ENCODE measurements at places on chromosomes 1 and 21.

DNA sequence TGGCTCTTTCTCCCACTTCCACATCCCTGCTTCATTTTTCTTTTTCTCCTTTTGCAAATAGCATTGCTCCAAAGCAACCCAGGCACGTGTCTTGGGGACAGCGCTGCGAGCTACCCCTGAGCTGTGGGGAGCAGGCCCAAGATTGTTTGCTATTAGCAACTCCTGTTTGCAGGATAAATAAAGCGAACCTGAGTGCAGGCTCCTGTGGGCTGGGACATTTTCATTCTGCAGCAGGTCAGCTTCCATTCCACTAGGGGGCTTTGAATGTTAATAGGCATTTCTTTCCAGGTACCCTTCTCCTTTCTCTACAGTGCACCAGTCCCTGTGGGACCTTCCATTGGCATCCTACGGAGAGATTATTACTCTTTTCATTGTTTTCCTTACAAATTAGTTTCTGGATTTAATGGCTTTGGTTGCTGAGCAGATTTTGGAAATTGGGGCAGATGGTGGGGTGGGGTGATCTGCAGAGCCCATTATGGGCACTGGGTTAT, 54.0 kb downstream of the OLFML3 start:
- ATAC-seq = no peak

DNA sequence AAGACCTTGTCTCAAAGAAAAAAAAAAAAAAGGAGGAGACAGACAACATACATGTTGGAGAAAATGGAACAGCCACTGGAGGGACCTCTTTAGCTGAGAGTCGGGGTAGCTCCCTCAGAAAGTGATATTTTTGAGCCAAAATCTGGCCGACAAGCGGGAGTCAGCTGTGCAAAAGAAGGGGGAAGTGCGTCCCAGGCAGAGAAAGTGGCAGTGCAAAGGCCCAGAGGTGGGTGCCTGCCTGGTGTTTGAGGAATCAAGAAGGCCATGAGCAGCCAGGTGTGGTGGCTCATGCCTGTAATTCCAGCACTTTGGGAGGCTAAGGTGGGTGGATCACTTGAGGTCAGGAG, 6.1 kb upstream of the CROCC start:
- ATAC-seq = no peak

GRCh38 chr21:27024971-27025370, 58.1 kb upstream of the ADAMTS5 start:
- ATAC-seq = no peak

DNA sequence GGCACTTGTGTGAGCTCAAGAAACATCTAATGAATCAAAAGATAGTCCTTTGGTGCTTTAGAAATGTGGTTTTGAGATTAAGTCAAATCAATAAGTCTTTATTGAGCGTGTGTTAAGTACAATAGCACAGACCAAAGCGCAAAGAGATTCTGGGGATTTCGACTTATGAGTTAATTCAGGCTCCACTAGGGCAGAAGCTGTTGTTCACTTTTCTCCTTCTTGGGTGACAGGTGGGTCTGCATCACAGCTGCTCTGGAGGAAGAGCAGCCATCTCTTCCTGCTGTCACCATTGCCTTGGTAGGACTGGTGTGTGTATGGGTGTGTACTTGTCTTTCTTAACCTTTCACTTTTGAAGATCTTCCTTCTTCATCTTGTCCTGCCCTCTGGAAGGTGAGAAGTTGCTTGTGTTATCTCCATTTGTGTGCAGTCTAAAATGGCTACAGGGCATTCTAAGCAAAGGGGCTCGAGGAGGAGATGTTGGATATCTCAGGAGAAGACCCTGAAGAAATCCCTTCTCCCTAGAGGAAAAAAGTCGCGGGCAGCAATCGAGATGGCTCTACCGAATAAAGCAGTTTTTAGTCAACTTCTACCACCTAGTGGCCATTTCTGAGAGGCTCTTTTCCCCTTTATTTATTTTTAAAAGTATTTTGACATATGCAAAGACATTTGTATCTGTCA, 22.9 kb upstream of the DISC1 start:
- ATAC-seq = peak; percentile 93

DNA sequence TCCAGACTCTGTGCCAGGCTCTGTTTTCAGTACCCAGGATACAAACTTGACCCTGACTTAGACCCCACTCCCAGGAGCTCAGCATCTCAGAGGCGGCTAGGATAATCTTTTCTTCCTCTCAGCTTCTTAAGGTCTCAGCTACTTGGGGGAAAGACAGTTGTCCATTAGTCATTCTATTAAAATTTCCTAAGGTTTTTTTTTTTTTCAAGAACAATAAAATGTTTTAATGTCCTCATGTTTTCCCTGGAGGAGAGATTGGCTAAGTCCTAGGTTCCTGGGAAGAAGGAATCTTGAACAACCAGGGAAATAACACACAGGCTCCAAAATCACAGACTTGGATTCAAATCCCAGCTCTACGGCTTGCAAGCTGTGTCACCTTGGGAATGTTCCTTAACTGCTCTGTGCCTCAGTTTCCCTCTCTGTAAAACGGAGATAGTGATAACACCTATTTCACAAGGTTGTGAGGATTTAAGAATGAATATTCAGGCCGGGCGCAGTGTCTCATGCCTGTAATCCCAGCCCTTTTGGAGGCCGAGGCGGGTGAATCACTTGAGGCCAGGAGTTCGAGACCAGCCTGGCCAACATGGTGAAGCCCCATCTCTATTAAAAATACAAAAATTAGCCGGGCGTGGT, 33.0 kb downstream of the CDK18 start:
- no peak for ATAC-seq

DNA sequence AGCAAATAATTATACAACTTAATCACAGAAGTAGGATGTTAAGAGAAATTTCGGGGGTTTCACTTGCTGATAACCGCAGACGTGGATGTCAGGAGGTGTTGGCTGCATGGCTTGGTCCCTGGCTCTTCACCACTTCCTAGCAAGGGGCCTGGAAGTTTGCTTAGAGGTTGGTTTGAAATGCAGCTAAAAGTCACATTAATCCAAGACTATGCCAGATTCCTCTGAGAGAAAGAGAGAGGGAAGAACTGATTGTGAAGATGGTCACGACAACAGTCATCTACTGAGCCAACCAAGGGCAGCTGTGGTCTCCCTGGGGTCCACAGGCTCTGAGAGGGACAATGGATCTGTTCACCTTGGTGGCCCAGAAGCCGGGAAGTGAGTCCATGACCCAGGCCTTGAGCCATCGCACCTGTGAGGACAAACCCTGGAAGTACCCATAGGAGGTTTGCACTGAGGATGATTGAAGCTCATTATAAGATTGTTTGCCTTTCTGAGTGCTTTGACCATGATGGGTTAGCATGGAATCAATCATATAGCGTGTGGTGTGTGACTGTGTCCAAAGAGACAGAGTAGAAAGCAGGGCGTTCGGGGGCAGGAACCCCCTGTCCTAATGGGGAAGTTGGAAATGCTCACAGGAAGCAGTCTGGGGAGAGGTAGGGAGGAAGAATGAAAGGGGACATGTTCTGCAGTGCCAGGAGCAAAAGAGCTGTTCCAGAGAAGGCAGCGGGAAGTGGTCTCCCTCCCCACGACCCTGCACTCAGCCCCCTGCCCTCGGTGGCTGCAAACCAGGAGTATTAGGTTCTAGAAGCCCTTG, 47.1 kb downstream of the UMODL1 start:
- ATAC-seq = no peak

DNA sequence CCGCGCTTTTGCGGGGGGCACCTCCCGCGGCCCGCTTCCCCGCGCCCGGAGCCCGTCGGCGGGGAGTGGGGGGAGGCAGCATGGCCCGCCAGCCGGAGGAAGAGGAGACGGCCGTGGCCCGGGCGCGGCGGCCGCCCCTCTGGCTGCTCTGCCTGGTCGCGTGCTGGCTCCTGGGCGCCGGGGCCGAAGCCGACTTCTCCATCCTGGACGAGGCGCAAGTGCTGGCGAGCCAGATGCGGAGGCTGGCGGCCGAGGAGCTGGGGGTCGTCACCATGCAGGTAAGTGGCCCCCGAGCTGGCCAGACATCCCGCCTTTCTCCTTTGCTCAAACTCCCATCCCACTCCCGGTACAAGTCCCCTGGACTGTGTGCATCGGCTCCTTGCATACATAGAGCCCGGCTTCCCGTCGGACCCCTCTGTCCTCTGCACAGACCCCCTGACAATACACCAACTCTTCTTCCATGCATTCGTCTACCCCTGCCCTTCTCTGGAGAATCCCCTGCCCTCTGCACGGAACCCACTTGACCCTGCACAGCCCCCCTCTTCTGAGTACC, 812 bp downstream of the CACHD1 start:
- ATAC-seq = peak; percentile 25

DNA sequence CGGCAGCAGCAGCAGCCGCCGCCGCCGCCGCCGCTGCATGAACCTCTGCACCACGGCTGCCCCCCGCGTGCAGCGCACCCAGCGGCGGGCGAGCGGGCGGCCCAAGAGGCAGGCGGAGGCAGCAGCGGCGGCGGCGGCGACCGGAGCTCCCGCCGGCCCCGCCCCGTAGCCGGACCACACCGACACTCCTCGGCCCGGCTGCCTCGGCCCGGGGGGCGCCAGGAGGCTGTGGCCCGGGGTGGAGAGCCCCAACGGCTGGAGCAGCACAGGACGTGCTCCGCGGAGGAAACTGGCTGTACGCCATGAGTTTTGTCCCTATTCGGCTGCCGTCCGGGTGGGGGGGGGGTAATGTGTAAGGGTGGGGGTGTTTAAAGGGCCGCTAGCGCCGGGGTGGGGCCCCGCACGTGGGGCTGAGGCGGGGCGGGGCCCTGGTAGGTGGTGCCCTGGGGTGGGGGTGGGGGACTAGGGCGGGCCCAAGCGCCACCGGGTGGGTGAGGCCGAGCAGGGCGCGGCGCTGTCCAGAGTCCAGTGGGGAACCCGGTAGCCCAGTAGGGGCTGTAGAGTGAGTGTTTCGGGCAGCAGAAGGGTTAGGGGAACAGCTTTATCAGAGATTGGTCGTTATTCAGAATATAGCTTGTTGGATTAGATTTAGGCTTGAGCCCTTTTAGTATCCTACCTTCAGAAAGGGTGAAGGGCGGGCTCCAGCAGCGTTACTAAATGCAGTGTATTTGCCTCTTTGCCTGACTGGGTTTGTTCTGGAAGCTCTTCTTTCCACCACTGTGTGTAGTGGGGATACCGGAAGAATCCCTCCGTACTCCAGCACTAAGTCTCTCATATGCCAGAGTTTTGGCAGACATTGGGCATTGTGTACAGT, at the start of gene FAM78B:
TSS of gene FAM78B (minus strand) at position 304 of the 874 bp plus-strand sequence. CDS start 753 bp downstream, outside the sequence.
- peak; percentile 41 for ATAC-seq

- no peak for ATAC-seq
Measured at GRCh38 chr1:214415131-214415530, 134.2 kb downstream of the SMYD2 start.
